ENCODE measurements at places on chromosomes 13 and 19. TPM values are rescaled to one million over a fixed set of nuclear protein-coding genes. Genes with fewer than 3 reads are reported as not detected.

GRCh38 chr19:56360841-56361240 is 32.5 kb downstream of the ZNF582 start:
- no peak for DNase-seq

The NRTN gene
- 0.52 TPM for total RNA-seq

The ZNF761 gene
- 9.9 TPM for total RNA-seq

GRCh38 chr19:47499371-47499770 is 15.4 kb upstream of the KPTN start:
- DNase-seq = no peak

- peak; percentile 18 for DNase-seq
Measured at GRCh38 chr19:37983153-37983552, 76.1 kb downstream of the SIPA1L3 start.

The CD79A gene
- total RNA-seq = 0.97 TPM

The FOSB gene
- total RNA-seq = 33.2 TPM

GRCh38 chr13:89755729-89756492 is 1591.6 kb upstream of the MIR17HG start:
- DNase-seq = no peak

The MYH14 gene
- total RNA-seq = 0.60 TPM

DNA sequence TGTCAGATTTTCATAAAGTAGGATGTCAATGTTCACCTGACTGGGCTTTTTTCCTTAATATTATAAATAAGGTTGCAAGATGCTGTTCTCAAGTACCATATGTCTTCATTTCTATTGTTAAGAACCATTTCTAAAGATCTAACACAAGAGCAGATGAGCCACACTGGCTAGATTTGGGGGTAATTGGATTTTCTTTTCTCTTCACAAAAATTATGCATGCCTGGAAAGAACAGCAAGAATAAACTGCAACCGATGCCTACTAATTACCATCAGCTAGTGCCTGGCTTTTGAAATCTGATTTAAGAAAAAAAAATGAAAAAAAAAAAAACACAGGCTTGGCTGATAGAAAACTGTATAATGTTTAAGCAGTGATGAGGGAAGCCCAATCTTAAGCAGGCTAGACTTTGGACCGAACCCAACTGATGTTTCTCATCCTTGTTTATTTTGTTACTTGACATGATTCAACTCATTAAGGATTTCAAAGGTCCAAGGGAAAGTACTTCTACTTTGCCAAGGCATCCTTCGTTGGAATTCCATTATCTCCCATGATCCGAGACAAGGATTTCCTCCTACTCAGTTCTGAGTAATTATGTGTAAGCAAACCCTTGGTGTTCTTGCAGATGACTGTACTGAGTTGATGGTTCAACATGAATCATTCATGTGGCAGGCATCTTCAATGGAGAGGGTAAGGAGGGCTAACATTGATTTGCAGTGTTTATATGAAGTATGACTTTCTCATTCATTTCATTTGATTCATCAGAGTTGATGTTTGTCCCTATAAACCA is 300.5 kb downstream of the SPRY2 start:
- DNase-seq = no peak

DNA sequence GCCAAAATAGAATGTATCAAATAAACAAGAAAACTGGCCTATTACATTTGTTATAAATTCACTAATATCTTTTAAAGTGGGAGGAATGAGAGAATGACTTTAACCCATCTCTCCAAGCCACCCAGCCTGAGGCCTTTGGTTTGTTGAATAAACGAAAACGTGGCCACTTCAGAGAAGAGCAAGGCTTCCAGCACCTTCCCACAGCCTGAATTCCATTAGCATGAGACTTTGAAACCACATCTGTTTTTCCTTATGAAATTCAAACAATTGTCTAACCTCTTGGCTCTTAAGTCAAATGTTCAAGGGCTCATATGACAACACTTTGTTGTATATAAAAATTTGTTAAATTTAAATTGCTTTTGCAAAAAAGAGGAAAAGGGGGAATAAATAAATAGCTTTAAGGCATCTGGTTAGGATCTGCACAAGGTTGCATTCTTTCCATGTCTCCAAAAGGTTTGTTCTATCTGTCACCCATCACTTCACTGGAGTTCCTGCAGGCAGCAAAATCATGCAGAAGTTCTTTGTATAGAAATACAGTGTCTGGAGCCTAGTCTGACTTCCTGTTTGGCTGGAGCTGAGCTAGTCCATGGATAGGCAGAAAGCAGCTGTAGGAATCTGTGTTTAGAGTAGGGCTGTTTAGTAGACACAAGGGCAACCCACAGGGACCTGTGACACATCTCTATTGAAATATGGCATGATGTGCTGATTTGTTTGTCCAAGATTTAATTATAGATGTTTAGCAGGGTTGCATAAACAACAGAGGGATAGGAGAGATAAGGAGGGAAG is 502.3 kb downstream of the KCTD12 start:
- no peak for DNase-seq

The CEACAM19 gene
- total RNA-seq = 7.8 TPM

The SHC2 gene
- 21.0 TPM for total RNA-seq

DNA sequence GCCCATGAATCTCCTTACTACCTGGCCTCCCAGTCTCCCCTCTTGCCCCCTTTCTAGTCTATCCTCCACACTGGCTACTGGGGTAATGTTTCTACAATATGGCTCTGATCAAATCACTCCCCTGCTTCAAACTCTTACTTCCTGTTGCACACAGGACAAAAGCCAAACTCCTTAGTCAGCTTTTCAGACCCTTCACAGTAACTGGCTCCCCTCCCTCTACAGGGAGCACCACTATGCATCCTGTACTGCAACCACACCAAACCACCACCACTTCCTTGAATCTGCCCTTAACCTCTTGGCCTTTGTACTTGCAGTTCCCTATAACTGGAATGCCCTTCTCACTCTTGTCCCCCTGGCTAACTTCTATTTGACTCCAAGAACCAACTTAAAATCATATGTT is 32.2 kb downstream of the DEDD2 start:
- DNase-seq = no peak

DNA sequence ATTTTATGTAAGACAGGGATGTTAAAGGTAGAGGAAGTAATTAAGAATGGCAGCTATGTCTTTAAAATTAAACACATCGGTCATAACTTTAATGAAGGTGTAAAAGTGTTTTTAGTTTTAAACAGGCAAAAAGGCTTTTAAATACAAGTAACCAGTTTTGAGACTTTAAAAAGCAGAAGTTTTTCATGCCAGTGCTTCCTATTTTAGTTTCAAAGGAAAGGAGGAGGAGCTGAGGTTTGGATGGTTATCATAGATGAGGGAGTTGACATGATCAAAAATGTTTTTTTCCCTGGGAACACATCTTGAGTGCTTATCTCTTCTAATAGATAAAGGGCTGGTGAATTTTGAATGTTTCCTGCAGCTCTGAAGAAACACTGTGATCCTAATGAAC is 42.9 kb downstream of the LRCH1 start:
- DNase-seq = no peak

The DAND5 gene
- total RNA-seq = not detected

The CLEC4M gene
- 0.38 TPM for total RNA-seq

DNA sequence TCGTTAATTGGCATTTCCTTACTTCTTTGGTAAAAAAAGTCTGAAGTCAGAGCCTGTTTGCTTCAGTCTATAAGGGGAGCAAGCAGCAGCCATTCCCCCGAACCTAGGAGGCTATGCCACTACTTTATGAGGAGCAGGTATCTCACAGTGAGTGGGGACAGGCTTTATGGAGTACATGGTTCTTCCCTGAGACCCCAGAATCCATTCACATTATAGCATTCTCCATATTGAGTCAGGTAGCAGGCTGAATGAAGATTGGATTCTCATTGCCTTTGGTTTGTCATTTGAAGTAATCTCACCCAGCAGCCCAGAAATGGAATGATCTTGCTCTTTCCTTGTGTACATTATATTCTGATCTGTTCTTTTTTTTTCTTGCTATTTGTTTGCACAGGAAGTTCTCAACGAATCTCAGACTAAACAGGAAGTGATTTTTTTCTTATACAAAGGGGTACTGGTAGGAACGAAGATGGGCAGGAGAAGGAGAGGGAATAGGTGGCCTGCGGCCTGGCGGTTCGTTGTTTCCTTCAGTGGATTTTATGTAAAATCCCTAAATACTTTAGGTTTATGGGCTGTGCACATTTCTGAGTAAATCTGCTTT is 74.4 kb downstream of the ARHGAP35 start:
- DNase-seq = no peak

DNA sequence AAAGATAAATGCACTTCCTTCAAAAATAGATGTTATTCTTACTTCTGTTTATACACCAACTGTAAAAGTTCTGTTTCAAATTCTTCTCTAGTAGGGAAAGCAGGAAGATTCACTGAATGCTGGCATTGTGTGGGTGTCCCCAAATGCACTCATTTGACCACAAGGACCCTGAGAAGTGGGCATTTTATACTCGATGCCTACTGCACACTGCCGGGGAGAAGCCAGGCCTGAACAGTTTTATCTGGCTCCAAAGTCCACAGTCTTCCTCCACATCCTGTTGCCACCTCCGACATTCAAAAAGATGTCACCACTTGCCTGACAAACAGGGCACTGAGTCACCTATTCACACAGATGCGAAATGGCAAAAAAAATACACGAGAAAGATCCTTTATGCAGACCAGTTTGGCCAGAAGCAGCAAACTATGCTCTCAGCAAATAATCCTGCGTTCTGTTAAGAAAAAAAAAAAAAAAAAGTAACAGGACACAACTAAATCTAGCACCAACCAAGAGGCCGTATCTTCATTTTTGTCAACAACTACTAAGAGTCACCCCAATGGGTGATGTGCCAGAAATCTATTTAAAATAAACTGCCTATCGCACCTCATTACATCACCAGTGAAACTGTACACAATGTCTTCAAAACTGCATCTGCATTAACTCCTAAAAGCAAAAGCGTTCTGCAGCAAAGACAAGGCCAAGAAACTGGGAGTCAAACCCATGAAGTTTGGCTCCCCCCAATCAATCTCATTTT is 6.2 kb downstream of the ZC3H4 start:
- DNase-seq = no peak

The SCN1B gene
- total RNA-seq = 42.4 TPM

GRCh38 chr13:29933401-29933800 is 83.0 kb upstream of the UBL3 start:
- no peak for DNase-seq

DNA sequence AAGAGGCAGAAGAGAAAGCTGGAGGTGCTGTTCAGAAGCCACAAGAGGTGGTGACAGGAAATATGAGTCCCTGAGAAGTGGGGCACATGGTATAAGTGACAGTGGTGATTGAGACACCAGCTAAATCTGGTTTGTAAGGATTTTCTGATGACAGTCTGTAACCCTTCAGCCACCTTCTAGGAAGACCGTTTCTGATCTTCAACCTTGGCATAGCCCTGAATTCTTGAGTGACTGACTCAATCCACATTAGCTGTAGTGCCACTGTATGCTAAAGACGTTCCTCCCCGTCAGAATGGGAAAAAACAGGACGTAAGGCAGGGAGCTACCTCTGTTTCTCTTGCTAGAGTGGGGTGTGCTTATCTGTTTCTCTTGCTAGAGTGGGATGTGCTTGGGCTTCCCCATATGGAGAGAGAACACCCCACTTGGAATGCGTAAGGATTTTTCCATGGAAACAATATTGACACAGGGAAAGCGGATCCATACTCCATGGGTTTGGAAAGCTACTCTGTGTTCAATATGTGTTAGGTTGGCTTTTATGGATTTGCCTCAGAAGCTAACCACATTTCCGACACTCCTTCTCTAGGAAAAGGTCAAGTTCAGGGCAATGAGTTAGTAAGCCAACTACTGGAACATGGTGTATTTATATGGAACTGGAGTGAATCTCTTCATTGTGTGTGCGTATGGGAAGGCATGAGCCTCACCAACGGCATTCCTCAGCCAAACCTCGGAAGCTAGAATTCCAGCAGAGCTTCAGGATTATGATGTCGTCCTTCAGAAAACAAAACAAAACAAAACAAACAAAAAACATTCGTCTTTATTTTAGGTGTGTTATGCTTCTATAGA is 948.8 kb upstream of the SLC10A2 start:
- DNase-seq = no peak

GRCh38 chr13:105048677-105049076 is 1486.8 kb downstream of the EFNB2 start:
- DNase-seq = no peak

- DNase-seq = no peak
Measured at GRCh38 chr13:51066091-51066831, 44.8 kb downstream of the C13orf42 start.

DNA sequence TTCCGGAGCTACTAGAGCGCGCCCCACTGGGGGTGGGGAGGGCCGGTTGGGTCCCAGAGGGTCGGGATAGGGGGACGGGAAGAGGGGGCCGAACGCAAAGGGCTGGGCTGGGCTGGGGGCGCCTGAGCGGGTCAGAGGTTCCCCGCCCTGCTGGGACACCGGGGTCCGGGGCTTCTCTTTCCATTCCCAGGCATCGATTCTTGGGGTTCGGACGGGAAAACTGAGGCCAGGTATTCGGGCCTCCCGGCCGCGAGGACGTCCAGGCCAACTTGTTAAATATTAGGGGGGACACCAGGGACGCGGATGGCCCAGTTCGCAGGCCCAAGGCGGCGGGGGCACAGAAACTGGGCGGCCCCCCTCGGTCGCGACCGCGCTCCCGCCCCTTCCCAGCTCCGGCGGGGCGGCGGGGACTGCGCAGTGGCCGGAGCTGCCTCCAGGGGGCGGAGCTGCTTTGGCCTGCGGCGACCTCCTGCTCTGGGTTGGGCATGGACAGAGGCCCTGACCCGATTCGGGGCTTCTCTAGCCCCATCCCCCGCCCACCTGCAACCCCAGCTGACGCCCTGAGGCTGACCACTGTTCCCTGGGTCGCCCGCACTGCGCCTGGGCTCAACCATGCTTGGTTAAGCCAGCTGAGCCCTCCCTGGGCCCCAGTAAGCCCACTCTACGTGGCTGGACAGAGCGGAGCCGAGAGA is 1.2 kb upstream of the KLF16 start:
- peak; percentile 91 for DNase-seq

The UBE2S gene
- 17.6 TPM for total RNA-seq

- peak; percentile 46 for DNase-seq
Measured at GRCh38 chr19:46608178-46608577, 7.0 kb downstream of the CALM3 start.

- no peak for DNase-seq
Measured at GRCh38 chr13:107838588-107839161, 376.7 kb downstream of the LIG4 start.

DNA sequence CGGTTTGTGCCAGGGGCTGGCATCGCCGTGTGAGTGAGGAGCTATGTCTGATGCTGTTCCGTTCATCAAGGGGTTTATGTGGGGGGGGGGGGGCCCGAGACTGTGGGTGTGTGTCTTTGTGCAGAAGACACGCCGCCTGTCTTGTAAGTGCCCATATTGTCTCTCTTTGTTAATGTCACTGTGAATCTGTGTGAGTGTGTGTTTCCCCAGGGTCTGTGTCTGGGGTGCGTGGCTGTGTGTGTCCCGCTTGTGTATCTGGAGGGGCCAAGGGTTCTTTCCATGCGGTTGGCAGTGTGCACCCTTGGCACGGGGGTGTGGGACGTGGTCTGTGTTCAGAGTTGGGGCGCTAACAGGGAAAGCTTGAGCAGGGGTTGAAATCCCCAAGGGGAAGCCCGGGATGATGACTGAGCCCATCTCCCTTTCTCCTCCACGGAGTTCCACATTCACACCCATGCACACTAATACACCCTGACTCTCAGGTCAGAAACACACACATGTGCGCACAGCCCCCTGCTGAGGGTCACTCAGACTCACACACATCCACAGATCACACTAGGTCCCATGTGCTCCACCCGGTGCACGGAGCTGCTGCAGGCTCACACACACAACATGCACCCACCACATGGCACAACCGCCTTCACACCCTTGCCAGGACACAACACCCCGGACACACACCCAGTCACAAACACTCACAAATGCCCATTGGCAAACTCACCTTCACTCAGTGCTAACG is 1.8 kb downstream of the NCAN start:
- no peak for DNase-seq
